ENCODE measurements at places on chromosomes 7 and 10.

DNA sequence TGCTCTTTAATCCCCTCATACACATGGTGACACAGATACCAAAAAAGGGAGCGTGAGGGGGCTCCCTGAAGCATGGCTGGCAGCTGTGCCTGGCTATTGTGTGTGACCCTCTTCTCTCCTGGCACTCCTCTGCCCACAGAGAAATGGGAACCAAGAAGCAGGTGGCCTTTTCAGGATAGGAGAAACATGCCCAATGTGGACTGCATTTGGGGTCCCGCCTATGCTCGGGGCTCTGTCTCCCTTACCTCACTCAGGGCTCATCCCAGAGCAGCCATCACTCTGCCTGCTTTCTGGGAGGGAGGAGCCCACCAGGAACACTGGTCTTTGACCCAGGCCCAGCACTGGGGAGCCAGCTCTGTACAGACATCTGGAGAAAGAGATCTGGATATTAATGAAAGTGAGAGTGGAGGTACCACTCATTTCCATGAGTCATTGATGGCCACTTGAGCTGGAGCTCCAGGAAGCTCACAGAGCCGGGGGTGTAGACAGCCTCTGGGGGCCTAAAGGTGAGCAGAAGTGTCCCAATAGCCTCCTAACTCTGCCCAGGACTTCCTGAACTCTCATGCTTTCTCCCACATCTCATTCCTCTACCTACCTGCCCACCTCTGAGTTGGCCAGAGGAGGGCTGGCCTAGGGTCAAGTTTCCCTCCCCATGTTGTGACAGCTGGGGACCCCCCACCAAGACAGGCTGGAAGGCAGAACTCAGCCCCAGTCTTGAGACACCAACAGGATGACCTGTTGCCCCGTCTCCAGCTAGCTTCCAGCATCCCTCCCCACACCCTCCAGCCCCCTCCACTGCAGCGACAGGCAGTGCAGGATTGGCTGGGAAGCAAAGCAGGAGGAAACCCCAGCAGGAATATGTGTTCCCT is 42.6 kb downstream of the DRGX start:
- no peak for DNase-seq

- no peak for DNase-seq
These were observed 38.9 kb upstream of the RHEB start for GRCh38 chr7:151558575-151558974.

- no peak for DNase-seq
These were observed 198.6 kb upstream of the LYZL2 start for GRCh38 chr10:30828164-30828563.

- peak; percentile 20 for DNase-seq
These were observed 74.8 kb downstream of the MDH2 start for GRCh38 chr7:76122516-76123239.

DNA sequence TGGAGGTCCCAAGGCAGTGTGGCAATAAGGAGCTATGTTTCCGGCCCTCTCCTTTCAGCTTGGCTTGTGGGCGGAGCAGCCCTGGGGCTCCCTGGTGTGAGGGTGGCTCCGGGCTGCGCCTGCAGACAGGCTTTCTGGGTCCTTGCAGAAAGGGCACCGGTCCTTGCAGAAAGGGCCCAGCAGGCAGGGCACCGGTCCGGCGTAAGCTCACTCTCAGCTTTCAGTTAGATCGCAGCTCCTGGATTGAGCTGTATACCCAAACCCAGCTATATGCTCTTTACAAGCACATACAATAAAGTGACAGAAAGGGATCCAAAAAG is 293.8 kb upstream of the SHH start:
- no peak for DNase-seq

Measured in GF-D8 (cell line).